ENCODE measurements at places on chromosomes 4 and X.

DNA sequence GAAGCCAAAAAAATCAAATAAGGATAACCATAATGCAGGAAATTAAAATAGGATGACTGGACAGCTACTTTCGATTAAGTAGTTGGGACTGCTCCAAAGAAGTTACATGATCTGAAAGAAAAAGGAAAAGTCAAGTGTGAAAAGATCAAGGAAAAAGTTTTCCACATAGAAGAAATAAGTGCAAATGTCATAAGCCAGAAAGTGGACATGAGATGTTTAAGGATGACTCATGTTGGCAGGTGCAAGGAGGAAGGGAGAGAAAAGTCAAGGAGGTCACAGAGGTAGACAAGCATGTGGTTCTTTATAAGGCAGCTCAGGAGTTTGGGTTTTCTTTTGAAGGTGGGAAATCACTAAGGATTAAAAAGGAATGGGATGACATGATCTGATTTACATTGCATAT is 89.8 kb upstream of the GPRIN3 start:
- DNase-seq = no peak

DNA sequence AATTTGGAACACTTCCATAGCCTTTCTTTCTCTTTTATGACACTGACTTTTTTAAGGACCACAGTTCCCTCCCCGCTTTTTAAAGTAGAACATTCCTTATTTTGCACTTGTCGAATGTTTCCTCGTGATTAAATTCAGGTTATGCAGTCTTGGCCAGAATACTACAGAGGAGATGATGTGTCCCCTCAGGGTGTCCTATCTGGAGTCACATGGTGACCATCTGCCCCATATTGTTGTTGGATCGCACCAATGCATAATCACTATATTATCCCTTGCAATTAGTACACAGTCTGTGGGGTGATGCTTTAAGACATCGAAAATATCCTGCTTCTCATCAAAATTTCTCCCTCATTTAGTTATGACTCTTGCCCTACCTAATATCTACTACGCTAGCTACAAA is 27.4 kb downstream of the WDFY3 start:
- no peak for DNase-seq

DNA sequence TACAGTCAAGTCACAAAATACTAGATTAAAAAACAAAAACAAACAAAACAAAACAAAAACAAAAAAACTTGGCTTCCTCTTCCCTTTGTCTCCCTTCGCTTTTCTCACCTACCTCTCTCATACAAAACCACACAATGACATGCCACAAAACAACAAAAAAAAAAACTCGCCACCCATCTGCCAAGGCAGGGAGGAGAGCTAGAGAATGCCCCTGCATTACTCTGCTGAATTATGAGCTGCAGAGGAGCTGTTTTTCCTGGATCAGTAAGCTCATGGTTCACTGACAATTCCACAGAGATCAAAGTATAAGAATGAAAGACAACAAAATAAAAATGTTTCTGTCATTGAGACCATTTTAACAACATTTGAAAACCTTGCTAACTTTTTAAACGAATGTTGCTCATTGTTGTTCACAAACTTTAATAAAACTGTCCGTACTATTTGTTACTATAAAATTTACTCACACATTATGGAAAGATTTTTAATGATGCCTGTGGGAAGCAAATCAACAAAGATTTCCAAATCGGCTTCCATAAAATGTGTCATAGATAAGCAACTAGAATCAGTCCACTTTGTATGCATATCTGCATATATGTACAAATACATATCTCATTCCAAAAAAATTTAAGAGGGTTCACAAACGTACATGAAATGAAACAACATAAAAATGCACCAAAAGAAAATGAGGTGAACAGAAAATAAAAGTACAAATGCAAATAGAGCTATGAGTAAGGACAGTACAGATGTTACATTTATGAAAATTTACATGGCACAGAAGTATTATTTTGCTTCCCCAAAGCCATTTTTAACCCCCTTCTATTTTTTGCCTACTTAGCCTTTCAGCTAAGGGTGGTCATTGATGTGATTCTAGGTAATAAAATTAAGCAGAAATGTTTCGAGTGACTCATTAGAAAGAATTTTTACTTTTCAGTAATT is 252.4 kb upstream of the FAT4 start:
- DNase-seq = no peak

- DNase-seq = no peak
Observed at GRCh38 chr4:80931631-80932081, 98.9 kb upstream of the BMP3 start.

GRCh38 chr4:184100297-184100885 is 117.3 kb downstream of the ENPP6 start:
- no peak for DNase-seq

- DNase-seq = no peak
Observed at GRCh38 chr4:86185659-86186058, 174.2 kb downstream of the MAPK10 start.

DNA sequence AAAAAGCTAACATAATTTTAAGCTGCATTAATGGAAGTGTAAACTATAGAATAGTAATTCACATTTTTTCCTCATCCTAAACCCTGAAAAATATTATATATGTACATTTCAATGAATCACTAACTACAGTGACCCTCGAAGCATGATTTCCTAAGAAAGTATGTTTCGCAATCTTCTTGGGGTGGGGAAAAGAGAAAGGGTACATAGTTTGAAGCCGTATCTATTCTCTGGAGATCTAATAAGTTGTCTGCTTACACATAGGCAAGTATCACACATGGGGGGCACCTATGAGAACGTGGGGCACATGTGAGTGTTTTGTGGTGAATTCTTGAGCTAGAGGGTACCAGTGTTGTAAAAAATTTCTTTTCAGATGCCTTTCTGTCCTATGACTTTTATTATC is 71.2 kb downstream of the JADE1 start:
- DNase-seq = no peak

GRCh38 chrX:153600032-153600373 is 1.1 kb upstream of the CCNQ start:
- no peak for DNase-seq

DNA sequence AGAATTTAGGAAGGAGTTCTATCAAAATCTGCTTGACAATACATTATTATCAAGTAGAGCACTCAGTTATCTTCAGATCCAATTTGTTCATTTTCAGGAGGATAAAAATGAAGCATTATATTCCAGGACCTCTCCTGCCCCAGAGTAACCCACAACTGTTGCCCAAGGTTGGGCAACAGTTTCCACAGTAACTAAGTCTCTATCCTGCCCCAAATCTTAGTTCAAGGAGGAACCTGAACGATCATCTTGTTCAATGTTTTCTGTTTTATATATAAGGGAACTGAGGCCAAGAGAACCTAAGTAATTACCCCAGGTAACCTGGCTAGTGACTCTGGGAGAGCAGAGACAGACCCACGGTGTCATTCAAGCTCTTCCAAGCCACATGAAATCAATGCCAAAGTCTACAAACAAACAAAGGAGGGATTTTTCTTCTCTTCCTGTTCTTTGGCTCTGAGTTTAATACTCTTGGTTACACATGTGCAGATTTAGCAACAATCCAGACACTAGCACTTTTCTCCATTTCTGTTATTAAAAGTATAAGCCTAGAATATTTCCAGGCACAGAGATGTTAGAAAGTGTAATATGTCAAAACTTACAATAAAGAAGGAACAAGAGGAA is 105.6 kb downstream of the C4orf51 start:
- peak; percentile 23 for DNase-seq

DNA sequence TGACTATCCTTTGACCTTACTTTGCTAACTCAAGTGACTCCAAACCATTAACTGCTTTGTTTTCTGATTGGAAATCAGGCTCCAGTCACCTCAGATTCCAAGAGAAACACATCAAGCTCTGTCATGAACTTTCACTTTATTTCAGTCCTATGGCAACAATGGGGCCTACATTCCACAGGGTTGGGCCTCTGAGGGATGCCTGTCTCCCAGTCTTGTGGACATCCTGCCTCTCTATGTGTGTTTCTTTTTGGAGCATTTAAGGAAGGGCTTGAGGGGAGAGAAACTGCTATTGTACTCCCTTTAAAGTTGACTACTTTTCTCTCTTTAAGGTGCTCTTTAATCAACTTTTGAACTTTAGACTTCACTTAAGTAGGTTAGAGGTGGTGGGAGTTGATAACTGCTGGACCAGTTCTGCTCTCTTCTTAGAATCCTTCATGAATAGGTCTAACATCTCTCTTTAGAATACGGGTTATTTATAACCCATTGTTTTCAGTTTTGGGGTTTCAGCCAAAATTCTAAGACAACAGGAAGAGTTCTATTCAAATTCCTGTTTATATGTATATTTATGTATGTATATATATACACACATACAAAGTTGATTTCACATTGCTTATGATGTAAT is 274.3 kb upstream of the NR3C2 start:
- DNase-seq = no peak

- DNase-seq = no peak
Observed at GRCh38 chr4:159047478-159048165, 55.3 kb upstream of the RAPGEF2 start.

- DNase-seq = no peak
Observed at GRCh38 chrX:69795702-69796101, 179.8 kb downstream of the EDA start.

DNA sequence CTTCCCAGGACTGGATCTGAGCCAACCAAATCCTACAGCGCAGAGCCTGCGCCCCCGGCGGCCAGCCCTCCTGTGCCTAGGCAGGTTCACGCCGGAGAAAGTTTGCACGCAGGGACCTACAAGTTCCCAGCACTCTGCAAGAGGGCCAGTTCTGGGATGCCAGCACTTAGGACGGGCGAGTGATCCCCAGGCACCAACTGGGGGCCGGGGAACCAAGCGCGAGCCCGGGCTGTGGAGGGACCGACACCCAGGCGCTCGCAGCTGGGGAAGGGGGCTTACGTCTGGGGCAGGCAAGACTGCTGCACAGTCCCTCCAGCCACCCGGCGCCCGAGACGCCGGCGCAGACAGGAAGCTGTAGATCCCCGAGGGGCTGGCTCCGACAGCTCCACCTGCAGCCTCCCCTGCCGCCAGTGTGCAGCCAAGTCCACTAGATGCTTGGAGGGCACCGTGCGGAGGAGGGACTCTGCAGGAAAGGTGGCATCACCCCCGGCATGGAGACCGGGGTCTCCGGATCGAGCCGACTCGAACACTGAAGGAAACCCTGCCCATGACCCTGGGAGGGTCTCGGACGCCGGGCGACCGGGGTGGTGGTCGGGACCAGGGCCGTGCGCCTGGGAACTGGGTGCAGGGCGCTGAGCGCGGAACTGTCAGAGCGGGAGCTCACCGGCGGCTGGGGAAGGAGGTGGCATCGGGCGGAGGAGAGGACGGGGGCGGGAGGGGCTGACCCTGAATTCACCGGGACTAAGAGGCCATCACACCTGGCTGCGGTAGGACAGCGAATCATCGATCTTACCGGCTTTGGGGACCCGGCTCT is 566 bp downstream of the CORIN start:
- DNase-seq = no peak

DNA sequence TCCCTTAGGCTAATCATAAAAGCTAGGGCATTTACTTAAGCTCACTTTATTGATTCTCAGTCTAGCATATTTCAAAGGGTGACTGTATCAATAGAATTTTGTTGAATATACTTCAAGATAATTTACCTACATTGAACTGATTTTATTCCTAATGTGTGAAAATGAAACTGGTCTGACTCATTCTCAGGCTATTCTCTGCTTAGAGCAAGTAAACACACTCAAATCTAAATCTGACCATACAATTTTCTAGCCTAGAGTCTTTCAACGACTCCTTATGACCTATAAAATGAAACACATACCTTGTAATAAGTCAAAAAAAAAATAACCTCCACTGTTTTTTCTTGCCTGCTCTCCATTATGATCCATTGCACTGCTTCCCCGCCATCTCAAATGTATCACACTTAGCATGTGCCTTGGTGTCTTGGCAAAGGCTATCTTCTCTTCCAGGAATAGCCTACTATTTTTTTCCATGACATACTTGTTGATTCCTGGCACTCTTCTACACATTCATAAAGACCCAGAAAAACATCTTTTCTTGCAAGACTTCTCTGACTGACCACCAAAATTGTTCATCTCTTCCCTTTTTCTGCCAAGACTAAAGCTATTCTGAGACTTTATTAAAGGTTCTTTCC is 965.1 kb upstream of the HS3ST1 start:
- DNase-seq = no peak

DNA sequence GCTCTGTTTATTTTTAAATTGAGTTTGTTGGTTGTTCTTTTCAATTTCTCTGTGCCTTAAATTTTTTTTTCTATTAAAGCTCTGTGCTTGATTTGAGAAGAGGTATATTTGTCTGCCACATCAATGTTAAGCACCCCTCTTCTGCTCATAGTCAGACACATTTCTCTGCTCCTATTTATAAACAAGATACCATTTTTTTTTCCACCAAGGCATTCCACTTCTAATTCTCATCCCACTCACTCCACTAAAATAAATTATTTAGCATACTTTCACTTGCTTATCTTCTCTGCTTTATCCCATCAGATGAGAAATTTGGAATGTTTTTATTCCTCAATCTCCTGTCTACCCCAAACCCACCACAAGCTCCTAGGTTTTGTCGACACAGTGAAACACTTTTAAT is 127.0 kb upstream of the PDE5A start:
- no peak for DNase-seq

DNA sequence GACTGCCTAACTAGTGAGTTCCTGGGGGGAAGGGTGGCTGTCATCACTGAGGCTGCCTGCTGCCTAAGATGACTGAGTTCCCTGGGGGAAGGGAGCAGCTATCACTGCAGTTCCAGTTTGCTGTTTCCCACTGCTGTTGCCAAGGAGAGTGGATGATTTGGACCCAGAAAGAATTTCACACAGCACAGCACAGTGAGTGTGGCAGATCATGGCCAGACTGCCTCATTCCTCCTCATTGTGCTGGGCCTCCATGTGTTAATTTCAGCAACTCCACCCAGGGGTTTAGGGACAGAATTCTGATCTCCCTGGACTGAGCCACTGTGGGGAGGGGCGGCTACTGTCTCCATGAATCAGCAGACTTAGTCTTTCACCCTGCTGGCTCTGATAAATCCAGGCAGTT is 125.0 kb downstream of the TEX13C start:
- DNase-seq = no peak

- DNase-seq = no peak
Observed at GRCh38 chr4:180617196-180617595, 1626.0 kb upstream of the TENM3 start.

DNA sequence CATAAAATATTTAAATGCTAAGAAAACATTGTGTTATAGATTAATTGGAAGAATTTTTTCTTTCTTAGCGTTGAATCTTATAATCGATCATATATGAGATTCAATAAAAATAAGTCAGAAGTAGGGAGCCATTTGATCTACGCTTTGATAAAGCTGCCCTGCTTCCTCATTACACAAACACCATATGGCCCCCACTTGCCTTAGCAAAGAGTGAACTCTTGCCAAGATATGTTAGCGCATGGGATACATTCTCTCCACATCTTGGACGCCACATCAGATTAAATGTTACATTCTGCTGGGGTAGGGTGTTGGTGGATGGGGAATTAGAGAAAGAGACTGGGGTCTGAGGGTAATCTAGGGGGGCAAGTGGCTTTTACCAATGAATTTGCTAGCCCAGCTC is 207.7 kb upstream of the MID1 start:
- no peak for DNase-seq

DNA sequence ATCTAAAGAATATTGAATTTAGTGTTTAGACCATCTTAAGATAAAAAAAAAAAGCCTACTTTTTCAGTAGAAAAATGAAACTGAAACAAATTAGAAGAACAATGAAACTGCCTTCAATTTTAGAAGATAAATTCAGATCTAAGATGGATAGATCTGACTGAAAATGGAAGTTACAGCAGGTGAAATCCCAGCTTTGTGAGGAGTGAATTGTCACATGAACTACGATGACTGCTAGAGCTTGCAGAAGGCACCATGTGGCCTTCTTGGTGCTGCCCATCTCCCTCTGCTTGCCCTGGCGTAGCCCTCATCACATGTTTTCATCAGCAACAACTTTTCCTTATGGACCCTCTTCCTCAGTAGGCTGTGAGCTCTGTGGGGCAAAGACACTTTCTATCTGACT is 51.4 kb upstream of the EMCN start:
- DNase-seq = no peak

All from NCI-H2029 treated with DMSO at 0.1 percent for 48 hours (cell line).